Cortex of kidney (tissue), 1 donor: ENCODE measurements at places on chromosomes 4 and X.
A peak's percentile ranks its signal among the peaks of the same experiment; 100 is the strongest.

DNA sequence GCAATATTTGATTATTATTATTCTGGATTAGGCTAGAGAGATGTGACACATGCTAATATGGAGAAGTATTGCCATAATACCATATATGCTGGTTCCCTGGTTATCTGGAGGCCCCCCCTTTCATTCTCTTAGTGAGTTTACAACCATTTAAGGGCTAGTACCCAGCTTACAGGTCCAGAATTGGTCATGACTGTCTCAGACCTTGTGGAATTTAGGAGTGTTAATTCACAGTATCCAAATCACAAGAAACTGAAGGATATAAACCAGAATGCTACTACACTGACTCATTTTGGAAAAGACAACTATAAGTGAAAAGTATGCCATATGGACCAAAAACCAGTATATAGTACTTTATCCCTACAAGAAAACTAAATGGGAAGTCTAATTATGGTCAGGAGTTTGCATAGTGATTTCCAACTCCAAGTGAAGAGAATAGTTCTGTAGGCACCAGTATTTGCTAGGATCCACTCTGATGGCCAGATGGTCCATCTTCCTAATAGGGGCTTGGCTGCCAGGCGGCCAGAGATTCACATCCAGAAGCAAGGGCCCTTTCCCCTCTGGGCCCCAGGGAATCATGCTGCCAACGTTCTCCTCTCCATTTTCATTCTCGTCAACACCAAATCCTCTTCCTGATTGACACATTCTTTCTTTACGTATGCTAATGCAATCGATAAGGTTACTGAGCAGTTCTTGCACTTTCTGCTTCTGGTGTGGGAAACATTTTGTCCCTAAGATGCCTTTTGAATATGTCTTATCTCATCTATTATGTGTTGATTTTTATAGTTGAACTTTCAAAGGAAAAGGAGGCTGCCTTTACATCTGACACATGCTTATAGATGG lies 123.6 kb downstream of the SHROOM3 start:
- no peak for DNase-seq

DNA sequence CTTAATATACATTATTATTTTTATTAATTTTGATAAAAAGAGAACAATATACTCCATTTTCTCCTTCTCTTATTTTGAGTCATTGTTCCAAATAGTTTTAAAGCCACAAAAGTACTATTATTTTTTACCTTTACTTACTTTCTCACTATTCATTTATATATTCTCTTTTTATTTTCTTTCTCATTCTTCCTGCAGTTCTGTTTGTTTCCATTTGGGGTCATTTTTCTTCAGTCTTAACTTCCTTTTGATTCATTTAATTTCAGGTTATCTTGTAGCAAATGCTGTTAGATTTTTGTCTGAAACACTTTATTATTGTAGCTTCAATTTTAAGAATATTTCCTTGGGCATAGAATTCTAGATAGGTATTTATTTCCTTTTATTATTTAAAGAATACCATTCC lies 438.6 kb upstream of the EPHA5 start:
- no peak for DNase-seq

DNA sequence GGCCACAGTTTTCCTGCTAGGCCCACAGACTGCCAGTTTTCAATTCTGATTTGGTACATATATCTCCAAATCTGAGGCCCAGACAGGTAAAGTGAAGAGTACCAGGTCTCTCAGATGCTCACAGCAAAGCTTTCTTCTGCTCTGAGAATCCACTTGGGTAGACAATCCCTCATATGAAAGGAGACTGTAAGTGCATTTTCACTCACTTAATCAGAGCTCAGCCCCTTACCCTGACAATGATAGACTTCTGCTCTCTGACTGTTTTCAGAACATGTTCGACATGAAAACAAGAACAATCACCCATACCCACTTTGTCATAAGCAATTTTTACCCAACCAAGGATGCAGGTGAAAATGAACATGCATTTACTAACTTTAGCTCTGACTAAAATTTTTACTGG lies 7.1 kb downstream of the GPRIN3 start:
- DNase-seq, result no peak

DNA sequence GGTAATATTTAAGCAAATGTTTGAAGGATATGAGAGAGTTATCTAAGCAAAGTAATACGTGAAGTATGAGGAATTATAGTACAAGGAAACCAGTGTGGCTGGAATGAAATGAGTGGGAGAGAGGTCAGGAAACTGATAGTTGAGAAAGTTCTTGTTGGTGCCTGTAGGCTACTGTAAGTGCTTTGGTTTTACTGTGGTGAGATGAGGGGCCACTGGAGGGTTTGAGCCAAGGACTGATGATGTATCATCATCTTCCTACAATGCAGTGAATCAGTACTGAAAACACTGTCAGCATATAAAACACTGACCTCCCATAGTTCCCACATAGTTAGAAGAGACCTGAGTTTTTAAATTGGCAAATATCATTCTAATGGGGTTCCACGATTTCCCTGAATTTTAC lies 367.5 kb upstream of the CTSO start:
- no peak for DNase-seq

GRCh38 chr4:105605493-105605892 lies 53.1 kb downstream of the ARHGEF38 start:
- no peak for DNase-seq

- peak; percentile 80 for DNase-seq
Measured at GRCh38 chr4:1309261-1310010, 19.7 kb downstream of the MAEA start.

GRCh38 chrX:119453202-119453601 lies 15.0 kb upstream of the SLC25A5 start:
- DNase-seq, result no peak

GRCh38 chr4:140052050-140052449 lies 101.9 kb downstream of the MAML3 start:
- DNase-seq, result no peak

- no peak for DNase-seq
Measured at GRCh38 chr4:167234316-167234881, at the start of gene SPOCK3. Gene SPOCK3, minus strand, starts transcription at chr4:167234494.

DNA sequence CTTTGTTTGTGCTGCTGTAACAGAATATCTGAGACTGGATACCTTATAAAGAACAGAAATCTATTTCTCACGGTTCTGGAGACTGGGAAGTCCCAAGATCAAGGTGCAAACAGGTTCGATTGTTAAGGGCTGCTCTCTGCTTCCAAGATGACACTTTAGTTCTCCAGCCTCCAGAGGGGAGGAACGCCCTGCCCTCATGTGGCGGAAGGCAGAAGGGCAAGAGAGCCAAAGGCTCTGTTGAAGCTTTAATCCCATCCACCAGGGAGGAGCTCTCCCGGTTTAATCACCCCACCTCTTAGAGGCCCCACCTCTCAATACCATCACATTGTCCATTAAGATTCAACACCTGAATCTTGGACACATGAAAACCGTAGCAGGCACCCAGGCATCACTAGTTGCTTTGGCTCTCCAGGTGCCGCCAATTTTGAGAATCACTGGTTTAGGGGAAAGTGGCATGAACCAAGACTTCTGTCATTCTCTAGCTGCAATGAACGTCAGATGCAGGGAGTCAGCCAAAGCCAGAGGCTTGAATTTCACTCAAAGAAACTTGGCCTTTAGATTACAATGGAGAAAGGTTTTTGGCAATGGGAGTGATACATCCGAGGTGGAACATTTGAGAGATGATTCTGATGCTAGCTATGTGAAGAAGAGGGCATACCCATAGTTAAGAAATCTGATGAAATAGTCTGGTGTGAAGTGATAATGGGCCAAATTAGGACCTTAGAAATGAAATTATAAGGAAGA lies 15.7 kb downstream of the FHL1 start:
- no peak for DNase-seq
